ENCODE measurements at places on chromosomes 3 and 15.

DNA sequence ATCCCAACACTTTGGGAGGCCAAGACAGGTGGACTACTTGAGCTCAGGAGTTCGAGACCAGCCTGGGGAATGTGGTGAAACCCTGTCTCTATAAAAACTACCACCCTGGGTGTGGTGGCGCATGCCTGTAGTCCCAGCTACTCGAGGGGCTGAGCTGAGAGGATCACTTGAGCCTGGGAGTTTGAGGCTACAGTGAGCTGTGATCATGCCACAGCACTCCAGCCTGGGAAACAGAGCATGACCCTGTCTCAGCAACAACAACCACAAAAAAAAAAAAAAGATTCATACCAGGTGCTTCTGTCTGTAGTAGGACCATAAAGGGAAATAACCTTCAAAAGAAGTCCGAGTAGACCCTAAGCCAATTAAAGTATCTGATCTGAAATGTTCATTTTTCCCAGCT is 94.5 kb downstream of the SERPINI1 start:
- DNase-seq = no peak

- no peak for DNase-seq
Observed at GRCh38 chr3:100830931-100831330, 121.6 kb downstream of the TFG start.

- DNase-seq = no peak
Observed at GRCh38 chr3:117788506-117788905, 1078.9 kb downstream of the TUSC7 start.

DNA sequence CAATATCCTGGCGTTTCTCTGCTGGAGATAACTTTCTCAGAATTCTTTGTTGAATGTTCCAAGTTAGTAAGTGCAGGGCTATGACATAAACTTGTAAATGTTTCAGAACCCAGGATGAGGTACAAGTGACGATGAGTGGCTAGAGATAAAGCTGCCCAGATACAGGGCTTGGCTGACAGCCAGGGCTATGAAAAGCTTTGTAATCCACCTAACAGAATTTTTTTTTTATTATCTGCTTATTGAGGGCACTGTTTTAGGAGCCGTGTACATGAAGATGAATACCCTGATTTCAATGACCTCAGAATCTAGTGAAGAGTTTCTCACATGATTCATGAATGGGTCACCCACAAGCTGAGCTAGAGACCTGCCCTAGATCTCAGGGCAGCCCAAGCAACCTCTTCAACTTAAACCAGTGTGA is 431.4 kb downstream of the DIPK2A start:
- DNase-seq = no peak

DNA sequence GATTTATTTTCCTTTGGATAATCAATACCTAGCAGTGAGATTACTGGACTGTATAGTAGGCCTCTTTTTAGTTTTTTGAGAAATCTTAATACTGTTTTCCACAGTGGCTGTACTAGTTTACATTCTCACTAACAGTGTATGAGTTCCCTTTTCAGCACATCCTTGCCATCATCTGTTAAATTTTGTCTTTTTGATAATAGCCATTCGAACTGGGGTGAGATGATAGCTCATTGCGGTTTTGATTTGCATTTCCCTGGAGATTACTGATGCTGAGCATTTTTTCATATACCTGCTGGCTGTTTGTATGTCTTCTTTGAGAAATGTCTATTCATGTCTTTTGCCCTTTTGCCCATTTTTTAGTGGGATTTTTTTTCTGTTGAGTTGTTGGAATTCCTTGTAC is 210.8 kb downstream of the CGGBP1 start:
- no peak for DNase-seq

DNA sequence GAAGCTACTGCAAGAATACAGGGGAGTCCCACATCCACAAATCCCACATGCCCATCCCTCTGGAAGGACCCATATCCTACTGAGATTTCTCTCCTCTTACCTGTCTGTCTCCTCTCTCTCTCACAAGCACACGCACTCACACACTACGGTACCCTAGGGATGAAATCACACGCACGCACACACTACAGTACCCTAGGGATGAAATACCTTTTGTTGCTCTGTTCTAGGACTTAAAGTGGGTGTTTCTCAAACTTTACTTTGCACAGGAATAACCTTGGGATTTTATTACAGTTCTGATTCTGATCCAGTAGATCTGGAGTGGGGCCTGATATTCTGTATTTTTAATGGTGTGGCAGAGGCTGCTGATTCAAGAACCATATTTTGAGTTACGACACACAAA is 622.2 kb upstream of the ZNF385D start:
- no peak for DNase-seq

DNA sequence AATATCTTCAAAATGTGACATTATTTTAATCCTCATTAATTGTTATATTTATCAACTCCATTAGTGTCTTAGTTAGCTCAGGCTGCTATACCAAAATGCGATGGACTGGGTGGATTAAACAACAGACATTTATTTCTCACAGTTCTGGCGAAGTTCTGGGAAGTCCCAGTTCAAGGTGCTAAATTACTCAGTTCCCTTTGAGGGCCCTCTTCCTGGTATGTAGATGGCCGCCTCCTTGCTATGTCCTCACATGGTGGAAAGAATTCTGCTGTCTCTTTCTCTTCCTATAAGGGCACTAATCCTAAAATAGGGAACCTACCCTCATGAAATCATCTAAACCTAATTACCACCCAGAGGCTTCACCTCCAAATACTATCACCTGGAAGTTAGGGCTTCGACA is 38.8 kb upstream of the DUT start:
- DNase-seq = no peak

DNA sequence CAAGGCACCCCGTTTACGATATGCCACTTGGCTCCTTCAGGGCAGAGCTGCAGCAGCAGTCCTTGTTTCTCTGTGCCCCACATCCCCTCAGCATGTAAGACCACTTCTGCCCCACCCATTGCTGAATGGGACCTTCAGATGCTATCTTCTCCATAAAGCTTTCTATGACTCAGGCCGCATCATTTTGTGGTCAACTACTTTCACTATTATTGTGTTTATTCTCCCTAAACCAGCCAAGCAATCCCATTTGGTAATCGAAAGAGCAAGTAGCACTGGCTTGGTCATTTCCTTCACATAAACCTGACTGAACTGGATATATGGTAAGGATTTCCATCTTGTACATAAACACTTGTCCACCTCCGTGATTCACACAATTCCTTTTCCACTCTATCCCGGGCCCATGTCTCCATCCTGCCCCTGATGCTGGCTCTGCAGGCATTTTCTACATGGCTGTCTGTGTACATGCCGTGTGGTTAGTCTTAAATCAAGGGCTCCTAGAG is 25.7 kb downstream of the LIPC start:
- DNase-seq = no peak

DNA sequence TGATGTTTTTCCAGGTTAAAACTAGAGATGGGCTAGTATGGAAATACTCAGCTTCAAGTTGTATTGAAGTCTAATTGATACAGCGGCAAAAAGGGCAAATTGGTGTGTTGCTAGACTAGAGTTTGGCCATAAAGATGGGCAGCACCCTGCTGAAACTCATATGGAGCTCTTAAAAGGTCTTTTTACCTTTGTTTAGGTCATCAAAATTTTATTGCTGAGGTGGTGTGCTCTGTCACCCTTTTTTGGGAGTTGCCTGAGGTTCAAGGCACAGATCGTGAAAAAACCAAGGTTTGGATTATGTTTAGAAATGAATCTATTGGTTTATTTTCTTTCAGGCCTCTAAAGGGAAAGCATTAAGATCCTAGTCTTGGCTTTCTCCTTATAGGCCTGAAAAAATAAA is 38.2 kb downstream of the VPS8 start:
- DNase-seq = no peak

- DNase-seq = no peak
Observed at GRCh38 chr15:58016581-58017175, 48.8 kb downstream of the ALDH1A2 start.

All from stimulated activated CD4-positive, alpha-beta T cell treated with anti-CD3 and anti-CD28 coated beads, Interleukin-12 subunit alpha, Interleukin-12 subunit beta, amount 100 ng/mL, for 48 hours (primary cell).